ENCODE measurements at places on chromosomes 16 and 17. TPM values are rescaled to one million over a fixed set of nuclear protein-coding genes. Genes with fewer than 3 reads are reported as not detected.

DNA sequence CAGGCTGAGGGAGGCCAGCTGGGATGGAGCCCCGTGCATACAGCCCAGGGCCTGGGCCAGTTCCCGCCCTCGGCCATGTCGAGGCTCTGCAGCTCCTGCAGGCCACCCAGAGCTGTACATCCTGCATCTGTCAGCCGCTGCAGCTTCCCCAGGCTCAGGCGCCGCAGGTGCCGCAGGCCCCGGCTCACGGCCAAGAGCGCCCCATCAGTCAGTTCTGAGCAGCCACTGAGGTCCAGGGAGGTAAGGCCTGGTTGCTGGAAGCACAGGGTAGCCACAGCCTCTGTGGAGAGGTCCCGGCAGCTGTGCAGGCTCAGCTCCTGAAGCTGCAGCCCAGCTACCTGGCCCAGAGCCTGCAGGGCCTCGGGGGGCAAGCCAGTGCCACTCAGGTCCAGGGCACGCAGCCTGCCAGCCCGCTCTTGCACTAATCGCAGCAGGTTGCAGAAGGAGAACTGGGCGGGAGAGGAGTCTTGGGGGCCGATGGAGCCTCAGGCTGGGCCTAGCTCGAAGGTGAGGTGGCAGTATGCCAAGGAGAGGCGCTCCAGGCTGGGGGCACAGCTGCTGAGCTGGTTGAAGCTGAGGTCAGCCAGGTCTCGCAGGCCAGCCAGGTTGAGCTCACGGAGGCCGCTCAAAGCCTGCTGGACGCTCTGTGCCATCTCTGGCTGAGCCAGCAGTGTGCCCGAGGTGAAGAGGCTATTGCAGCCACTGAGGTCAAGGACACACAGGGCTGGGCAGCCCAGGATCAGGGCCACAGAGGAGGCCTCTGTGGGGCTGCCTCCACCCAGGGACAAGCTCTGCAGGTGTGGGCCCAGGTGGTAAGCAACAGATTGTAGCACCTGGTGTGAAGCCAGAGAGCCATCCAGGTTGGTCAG, 11.4 kb downstream of the ELMO3 start:
- no peak for DNase-seq

DNA sequence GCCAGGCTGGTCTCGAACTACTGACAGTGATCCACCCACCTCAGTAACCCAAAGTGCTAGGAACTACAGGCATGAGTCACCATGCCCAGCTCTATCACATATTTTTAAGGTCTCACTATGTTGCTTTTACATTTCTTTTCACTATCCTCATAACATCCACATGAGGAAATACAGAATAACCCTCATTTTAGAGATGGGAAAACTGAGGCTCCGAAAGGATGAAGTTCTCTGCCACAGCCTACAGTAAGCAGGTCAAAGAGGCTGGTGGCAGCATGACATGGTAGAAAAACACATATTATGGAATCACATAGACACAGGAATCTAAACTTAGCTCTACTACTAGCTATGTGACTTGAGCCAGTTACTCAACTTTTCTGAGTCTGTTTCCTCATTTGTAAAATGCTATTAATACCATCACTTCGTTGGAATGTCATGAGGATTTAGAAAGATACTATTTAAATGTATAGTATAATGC, 32.2 kb downstream of the APPBP2 start:
- DNase-seq, result no peak

DNA sequence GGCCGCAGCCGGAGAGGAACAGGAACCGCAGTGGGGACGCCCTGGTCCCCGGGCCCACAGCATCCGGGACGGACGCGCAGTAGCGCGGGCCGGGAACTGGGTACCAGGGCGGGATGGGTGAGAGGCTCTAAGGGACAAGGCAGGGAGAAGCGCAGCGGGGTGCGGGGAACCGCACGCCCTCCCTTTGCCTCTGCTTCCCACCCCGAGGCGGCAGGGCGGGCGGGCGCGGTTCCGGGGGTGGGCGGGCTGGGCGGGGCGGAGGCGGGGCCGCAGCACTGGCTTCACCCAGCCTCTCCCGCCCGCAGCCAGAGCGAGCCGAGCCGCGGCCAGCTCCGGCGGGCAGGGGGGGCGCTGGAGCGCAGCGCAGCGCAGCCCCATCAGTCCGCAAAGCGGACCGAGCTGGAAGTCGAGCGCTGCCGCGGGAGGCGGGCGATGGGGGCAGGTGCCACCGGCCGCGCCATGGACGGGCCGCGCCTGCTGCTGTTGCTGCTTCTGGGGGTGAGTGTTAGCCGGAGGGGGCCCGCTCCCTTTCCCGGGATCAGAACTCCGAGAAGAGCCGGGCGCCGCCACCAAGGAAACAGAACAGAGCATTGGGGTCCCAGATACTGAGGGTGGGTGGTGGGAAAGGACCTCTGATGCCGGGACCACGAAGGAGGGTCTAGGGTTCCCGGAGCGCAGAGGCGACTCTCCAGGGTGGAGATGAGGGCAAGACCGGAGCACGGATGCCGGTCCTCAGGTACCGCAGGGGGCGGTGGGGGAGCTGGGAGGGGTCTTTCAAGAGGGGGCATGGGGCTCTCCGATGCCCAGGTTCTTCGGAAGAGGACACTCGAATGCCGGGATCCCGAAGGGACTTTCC, at the start of gene NGFR:
Gene NGFR, plus strand, starts transcription at position 308 of the 856 bp plus-strand sequence. Its CDS starts 125 bp downstream, at position 433.
- DNase-seq, result peak; percentile 88

The SPNS2 gene
- 8.0 TPM for polyA plus RNA-seq

The ABCC6 gene
- 2.3 TPM for polyA plus RNA-seq

All from muscle of leg (tissue), 16 donors.